ENCODE measurements at places on chromosomes 5 and 9. TPM values are rescaled to one million over a fixed set of nuclear protein-coding genes. Genes with fewer than 3 reads are reported as not detected.
A peak's percentile ranks its signal among the peaks of the same experiment; 100 is the strongest.

- peak overlapping the region; percentile 72 for H3K4me3 ChIP-seq
- DNase-seq = peak; percentile 51
- H3K27ac ChIP-seq = peak overlapping the region; percentile 36
Measured at GRCh38 chr9:89605465-89606048, 745 bp downstream of the GADD45G start.

DNA sequence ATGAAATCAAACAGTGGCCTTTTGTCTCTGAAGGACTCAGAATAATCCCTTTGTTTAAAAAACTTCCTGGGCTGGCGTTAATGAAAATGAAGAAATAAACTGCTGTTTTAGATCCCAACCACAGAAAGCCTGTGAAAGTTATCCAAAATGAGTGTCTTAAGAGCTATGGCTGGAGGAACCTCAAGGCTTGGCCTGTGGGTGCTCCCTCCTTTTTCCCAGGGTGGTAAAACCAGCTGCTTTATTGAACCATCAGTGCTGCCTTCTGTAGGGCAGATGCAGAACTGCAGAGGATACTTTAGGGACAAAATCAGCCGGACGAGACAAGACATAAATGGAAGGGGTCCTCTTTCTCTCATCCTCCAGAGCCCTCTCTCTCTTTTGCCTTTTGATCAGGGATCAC, 100.9 kb downstream of the SMARCA2 start:
- H3K4me3 ChIP-seq = no peak overlapping the region
- no peak for DNase-seq
- H3K27ac ChIP-seq = no peak overlapping the region

PRRX2 gene
- not detected for polyA plus RNA-seq

DNA sequence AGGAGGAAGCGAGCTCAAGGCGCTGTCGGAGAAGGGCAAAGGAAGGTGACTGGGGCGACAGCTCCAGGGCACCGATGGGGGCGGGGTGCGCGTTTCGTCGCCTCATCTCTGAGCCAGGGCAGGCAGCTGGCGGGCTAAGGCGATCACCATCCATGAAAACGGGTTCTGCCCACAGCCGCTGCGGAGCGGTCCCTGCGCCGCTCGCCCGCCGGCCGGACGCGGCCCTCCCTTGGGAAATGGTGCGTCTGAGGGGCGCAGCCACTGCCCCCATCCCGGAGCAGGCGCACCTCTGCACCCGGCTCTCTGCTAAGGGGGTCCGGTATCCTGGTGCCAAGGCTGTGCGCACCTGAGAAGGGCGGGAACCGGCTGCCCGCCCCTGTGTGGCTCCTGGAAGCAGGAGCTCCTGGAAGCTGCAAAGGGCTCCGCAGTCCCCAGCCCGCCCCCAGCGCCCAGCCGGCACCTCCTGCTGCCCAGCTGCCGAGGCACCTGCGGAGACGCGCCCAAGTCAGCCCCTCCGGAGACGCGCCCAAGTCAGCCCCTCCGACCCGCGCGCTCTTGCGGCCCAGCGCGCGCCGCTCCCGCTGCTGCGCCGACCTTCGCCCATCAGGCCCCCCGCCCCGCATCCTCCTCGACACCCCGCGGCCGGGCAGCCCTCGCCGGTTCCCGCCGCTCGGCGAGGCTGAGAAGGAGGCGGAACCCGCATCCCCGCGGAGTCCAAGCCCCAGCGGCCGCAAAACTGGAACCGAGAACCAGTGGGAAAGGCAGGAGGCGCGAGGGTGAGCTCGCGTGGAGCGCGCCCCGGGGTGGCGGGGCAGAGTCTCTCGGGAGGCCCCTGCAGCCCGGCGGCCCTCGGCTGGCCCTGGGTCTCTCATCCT, 757 bp downstream of the ANKRD34B start:
- H3K36me3 ChIP-seq = no peaks in the 10 kb centered on the region
- H3K27me3 ChIP-seq = peaks cover 3% of the 10 kb centered on the region
- no peak overlapping the region for H3K4me3 ChIP-seq
- DNase-seq = no peak
- no peak overlapping the region for H3K27ac ChIP-seq

- no peak overlapping the region for H3K4me3 ChIP-seq
- no peak overlapping the region for H3K27ac ChIP-seq
- no peaks in the 10 kb centered on the region for H3K27me3 ChIP-seq
- DNase-seq = no peak
Measured at GRCh38 chr9:133118568-133118967, 2.5 kb downstream of the RALGDS start.

ADAMTS16 gene
- not detected for polyA plus RNA-seq

- H3K36me3 ChIP-seq = no peaks in the 10 kb centered on the region
- H3K4me3 ChIP-seq = peak overlapping the region; percentile 67
- DNase-seq = no peak
- H3K27me3 ChIP-seq = no peaks in the 10 kb centered on the region
Measured at GRCh38 chr5:81971111-81971711, 612 bp upstream of the ATG10 start.

GABRA1 gene
- not detected for polyA plus RNA-seq

- no peaks in the 10 kb centered on the region for H3K36me3 ChIP-seq
- no peaks in the 10 kb centered on the region for H3K4me1 ChIP-seq
- no peak overlapping the region for H3K27ac ChIP-seq
- DNase-seq = no peak
- no peaks in the 10 kb centered on the region for H3K27me3 ChIP-seq
Measured at GRCh38 chr5:180159756-180160155, 49.3 kb downstream of the RASGEF1C start.

ROPN1L gene
- 1.9 TPM for polyA plus RNA-seq

NR6A1 gene
- polyA plus RNA-seq = not detected

DNA sequence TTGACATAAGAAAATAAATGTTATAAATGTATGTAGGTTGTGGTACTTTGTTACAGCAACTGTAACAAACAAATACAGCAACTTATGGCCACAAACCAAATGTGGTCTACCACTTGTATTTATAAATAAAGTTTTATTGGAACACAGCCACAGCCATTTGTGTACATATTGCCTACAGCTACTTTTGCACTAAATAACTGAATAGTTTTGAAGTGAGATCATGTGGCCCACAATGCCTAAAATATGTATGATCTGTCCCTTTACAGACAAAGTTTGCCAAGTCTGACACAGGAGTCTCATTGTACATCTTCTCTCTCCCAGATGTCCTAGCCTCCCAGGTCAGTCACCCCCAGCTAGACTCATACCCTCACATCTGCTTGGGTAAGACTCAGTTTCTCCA, 283.6 kb upstream of the PRDM9 start:
- no peaks in the 10 kb centered on the region for H3K27me3 ChIP-seq
- DNase-seq = no peak
- H3K4me3 ChIP-seq = no peak overlapping the region
- H3K36me3 ChIP-seq = no peaks in the 10 kb centered on the region
- no peak overlapping the region for H3K27ac ChIP-seq
